ENCODE measurements at places on chromosomes 2 and 18. TPM values are rescaled to one million over a fixed set of nuclear protein-coding genes. Genes with fewer than 3 reads are reported as not detected.

DNA sequence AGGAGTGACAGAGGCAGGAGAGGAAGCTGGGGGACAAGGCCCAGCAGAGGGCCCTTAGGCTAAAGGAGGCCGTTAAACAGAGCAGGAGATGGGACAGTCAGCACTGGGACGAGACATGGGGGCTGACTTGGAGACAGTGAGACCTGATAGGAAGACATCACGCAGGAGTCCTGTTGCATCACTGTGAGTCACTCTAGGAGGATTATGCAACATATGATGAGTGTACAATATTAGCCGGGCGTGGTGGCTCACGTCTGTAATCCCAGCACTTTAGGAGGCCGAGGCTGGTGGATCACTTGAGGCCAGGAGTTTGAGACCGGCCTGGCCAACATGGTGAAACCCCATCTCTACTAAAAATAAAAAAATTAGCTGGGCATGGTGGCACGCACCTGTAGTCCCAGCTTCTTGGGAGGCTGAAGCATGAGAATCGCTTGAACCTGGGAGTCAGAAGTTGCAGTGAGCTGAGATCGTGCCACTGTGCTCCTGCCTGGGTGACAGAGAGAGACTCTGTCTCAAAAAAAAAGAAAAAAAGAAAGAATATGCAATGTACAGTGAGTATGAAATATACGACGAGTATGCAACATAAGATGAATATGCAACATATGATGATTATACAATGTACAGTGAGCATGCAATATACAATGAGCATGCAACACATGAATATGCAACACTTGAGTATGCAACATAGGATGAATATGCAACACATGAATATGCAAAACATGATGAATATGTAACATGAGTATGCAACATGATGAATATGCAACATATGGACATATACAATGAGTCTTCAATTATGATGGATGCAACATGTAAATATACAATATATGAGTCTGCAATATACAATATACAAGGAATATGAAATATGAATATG, 83.3 kb upstream of the ID2 start:
- no peaks in the 10 kb centered on the region for H3K36me3 ChIP-seq
- H3K27me3 ChIP-seq: peaks cover 8% of the 10 kb centered on the region
- peaks cover 12% of the 10 kb centered on the region for H3K4me1 ChIP-seq
- H3K27ac ChIP-seq: no peak overlapping the region
- DNase-seq: no peak

DNA sequence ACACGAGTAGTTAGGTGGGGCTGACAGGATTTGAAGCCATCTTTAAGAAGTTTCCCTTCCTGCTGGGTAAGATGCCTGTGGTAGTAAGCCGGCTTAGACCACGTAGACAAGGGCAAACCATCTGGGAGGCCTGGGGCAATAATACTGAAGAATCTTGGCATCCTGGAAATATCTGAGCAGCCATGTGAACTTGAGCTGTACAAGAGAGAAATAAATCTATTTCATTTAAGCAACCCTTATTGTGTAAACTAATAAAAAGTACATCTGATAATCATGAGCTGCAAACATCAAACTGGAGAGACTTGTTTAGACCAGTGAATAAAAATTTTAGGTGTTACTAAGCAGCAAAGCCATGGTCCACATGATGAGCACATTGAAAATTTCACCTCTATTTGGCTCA, 11.4 kb upstream of the CETN1 start:
- no peaks in the 10 kb centered on the region for H3K36me3 ChIP-seq
- peaks cover 3% of the 10 kb centered on the region for H3K27me3 ChIP-seq
- DNase-seq: no peak
- no peak overlapping the region for H3K4me3 ChIP-seq
- no peak overlapping the region for H3K27ac ChIP-seq
- H3K4me1 ChIP-seq: no peaks in the 10 kb centered on the region

DNA sequence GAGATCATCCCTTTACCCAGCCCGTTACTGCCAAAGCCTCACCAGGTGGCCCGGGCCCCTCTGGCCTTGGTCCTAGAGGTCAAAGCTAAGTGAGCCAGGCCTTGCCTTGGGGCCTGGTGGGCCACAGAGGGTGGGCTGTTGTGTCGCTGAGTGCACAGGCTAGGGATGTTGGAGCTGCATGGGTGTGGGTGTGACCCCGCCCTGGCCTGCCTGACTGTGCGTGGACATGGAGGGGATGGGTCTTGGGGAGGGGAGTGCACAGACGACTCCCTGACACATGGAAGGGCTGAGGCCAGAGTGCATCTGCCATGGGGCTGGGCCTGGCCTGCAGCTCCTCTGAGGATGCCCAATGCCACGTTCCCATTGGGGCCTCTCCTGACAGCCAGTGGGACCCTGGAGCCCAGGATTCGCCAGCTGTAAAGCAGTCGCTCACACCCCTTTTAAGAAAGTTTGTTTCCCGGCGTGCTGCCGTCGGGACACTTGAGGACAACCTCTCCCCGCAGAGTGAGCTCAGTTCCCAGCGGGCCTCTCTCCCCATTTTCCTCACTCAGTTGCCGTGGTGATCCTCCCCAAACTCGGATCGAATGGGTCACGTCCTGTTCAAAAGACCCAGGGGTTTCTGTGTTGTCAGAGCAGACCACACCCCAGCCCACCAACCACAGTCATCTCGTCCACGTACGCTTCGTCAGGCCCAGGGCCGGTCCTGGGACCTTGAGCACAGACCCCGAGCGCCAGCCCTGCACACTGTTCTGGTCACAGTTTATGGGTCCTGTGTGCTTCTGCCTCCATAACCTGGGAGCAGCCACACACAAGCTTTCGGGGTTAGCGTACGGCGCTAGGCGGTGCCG, 93.5 kb downstream of the NFATC1 start:
- H3K36me3 ChIP-seq: peaks cover 13% of the 10 kb centered on the region
- H3K4me1 ChIP-seq: peaks cover 10% of the 10 kb centered on the region
- H3K27ac ChIP-seq: no peak overlapping the region
- DNase-seq: no peak
- H3K4me3 ChIP-seq: no peak overlapping the region
- no peaks in the 10 kb centered on the region for H3K27me3 ChIP-seq

DNA sequence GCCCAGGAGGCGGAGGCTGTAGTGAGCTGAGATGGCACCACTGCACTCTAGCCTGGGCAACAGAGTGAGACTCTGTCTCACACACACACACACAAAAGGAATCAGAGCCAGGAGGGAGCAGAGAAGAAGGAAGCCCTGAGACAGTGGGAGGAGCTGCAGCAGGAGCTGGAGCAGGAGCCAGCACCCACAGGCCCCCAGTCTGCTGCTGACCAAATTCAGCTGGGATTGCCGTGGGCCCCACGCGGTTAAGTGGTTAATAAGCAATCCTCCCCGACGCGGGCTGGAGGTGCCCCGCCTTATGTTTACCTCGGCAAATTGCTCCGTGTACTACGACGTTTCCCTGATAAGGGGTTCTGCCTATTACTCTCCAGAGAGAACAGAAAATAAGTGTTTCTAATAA, 265.3 kb downstream of the TWIST2 start:
- no peaks in the 10 kb centered on the region for H3K27me3 ChIP-seq
- H3K4me1 ChIP-seq: peaks cover 9% of the 10 kb centered on the region
- H3K4me3 ChIP-seq: no peak overlapping the region
- no peak for DNase-seq

DNA sequence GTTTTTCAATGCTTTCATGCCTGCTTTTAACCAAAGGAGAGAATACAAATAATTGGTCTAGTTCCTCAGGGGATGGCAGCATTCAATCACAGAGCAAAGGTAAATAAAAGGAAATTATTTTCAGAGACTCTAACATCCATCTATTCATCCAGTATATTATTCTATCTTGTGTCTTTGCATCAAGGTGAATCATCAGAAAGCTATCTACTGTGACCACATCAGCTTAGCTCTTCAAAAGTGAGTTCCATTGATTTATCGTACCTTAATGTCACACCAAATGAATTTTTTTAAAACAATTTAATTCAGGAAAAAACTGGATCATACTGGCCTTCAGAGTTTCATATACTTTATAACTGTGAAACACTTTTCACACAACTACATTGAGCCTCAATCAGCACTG, 66.1 kb downstream of the CHN1 start:
- DNase-seq: no peak
- no peaks in the 10 kb centered on the region for H3K4me1 ChIP-seq
- H3K4me3 ChIP-seq: no peak overlapping the region
- H3K27me3 ChIP-seq: no peaks in the 10 kb centered on the region

- H3K4me3 ChIP-seq: no peak overlapping the region
- peaks cover 15% of the 10 kb centered on the region for H3K4me1 ChIP-seq
- no peak for DNase-seq
- no peaks in the 10 kb centered on the region for H3K36me3 ChIP-seq
Measured at GRCh38 chr2:71608034-71608433, 154.7 kb downstream of the DYSF start.

DNA sequence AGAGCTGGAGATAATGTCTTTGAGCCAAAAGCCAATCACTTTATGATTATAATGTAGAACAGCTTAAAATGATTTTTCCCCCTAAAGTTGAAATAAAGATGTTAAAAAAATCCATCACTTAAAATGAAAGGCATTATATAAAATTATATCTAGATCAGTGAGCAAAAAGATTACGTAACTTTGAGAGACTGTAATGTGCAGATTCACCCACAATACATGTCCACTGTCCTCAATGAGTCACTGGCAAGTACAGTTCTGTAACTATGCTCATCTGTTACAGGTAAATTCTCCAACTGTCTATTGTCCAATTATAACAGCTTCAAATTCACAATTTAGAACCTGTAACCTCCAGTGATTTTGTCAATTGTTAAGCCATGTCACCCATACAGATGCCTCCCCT, 19.0 kb downstream of the FAM161A start:
- no peak for DNase-seq
- H3K27me3 ChIP-seq: no peaks in the 10 kb centered on the region
- no peak overlapping the region for H3K4me3 ChIP-seq
- H3K4me1 ChIP-seq: no peaks in the 10 kb centered on the region
- no peaks in the 10 kb centered on the region for H3K36me3 ChIP-seq

Gene CACNB4
- total RNA-seq: 0.28 TPM

DNA sequence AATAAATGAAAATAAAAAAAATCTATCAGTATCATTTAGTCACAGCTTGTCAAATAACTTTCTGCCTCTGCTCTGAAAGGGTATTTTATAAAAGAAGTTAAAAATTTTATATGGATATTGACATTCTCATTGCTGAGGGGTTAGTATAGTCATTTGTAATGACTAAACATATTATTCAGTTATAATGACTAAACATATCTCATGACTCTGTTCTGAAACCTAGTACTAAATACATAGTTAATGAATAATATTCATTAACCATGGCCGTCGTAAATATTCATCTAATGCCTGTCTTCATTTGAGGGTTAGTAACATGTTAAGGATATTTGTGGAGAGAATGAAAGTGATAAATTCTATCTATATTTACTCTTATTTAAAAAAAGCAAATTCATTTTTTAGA, 69.1 kb upstream of the MAP4K3 start:
- H3K27me3 ChIP-seq: peaks cover 12% of the 10 kb centered on the region
- H3K4me3 ChIP-seq: no peak overlapping the region
- no peak overlapping the region for H3K27ac ChIP-seq
- no peaks in the 10 kb centered on the region for H3K36me3 ChIP-seq
- H3K4me1 ChIP-seq: no peaks in the 10 kb centered on the region

- peaks cover 25% of the 10 kb centered on the region for H3K27me3 ChIP-seq
- H3K36me3 ChIP-seq: no peaks in the 10 kb centered on the region
- H3K4me1 ChIP-seq: no peaks in the 10 kb centered on the region
- H3K4me3 ChIP-seq: no peak overlapping the region
Measured at GRCh38 chr18:48337053-48337452, 72.1 kb downstream of the ZBTB7C start.

DNA sequence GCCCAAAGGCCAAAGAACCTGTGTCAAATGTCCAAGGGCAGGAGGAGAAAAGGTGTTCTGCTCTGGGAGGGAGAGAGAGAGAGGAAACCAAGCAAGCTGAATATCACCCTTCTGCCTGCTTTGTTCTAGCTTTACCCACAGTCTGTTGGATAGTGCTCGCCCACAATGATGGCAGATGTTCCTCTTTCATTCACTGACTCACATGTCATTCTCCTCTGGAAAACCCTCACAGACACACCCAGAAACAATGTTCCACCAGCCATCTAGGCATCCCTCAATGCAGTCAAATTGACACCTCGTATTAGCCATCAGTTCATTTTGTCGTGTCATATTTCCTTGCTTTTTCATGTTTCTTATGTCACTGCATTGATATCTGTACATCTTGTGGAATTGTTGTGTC, 150.3 kb downstream of the UBR3 start:
- no peak overlapping the region for H3K27ac ChIP-seq
- no peak overlapping the region for H3K4me3 ChIP-seq
- H3K27me3 ChIP-seq: no peaks in the 10 kb centered on the region
- DNase-seq: no peak

Data from activated CD4-positive, alpha-beta memory T cell treated with anti-CD3 and anti-CD28 coated beads, Interleukin-2, amount 10 ng/mL, durations not matched to agents 7 days and 5 days (primary cell).